ENCODE measurements at places on chromosomes 1 and 21. TPM values are rescaled to one million over a fixed set of nuclear protein-coding genes. Genes with fewer than 3 reads are reported as not detected.

Gene RCAN3
- total RNA-seq = 50.2 TPM

Gene ALX3
- not detected for total RNA-seq

Gene KIF1B
- total RNA-seq = 31.6 TPM

Gene IQGAP3
- 31.6 TPM for total RNA-seq

Gene CTTNBP2NL
- 11.7 TPM for total RNA-seq

Gene CRP
- total RNA-seq = not detected

Gene HYI
- total RNA-seq = 16.2 TPM

Gene LRRN2
- total RNA-seq = not detected

Gene SHE
- total RNA-seq = 0.36 TPM

Gene NBL1
- total RNA-seq = 25.8 TPM

Gene LRRC71
- not detected for total RNA-seq

Gene ENSA
- total RNA-seq = 134 TPM

Gene ZNF695
- total RNA-seq = 5.7 TPM

Gene MYOC
- not detected for total RNA-seq

Gene LRRC8D
- 65.7 TPM for total RNA-seq

Gene ETNK2
- total RNA-seq = 16.5 TPM

Gene ATF3
- total RNA-seq = 4.7 TPM

Gene TRIM67
- total RNA-seq = not detected

Gene FAM151A
- not detected for total RNA-seq

Gene CD244
- total RNA-seq = not detected

Gene CD1C
- not detected for total RNA-seq

Gene ANKRD35
- total RNA-seq = under 0.01 TPM

Gene OR2T11
- total RNA-seq = not detected
